ENCODE measurements at places on chromosomes 11 and 22. TPM values are rescaled to one million over a fixed set of nuclear protein-coding genes. Genes with fewer than 3 reads are reported as not detected.

GRCh38 chr11:31806186-31806927 is 4.8 kb downstream of the PAX6 start:
- no peak overlapping the region for H3K4me3 ChIP-seq
- peaks cover 72% of the 10 kb centered on the region for H3K27me3 ChIP-seq
- H3K4me1 ChIP-seq = peaks cover 37% of the 10 kb centered on the region

PRDX5 gene
- total RNA-seq = 254 TPM

DNA sequence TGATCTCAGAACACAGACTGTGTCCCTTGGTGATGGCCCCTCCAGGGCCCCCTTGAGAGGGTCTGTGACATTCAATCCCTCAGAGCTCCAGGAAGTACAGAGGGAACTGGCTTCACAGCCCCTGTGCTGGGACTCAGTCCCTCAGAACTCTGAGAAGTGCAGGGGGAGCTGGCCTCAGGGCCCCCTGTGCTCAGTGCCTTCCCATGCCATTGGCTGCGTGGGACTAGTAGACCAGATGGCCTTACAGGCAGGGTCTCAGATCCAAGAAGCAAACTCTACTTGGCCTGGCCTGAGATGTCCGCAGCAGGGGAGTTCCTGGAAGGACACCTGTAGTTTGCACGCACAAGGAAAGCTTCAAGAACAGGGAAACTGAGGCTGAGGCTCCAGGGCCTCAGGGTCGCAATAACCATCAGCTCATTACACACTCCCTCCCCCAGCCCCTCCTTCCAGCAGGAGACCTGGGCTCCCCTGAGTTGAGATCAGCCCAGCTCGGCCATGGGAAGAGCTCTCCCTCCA is 138.4 kb downstream of the BRD1 start:
- no peak overlapping the region for H3K27ac ChIP-seq
- no peaks in the 10 kb centered on the region for H3K4me1 ChIP-seq
- H3K27me3 ChIP-seq = peaks cover 20% of the 10 kb centered on the region
- no peak for DNase-seq
- no peak overlapping the region for H3K4me3 ChIP-seq

DNA sequence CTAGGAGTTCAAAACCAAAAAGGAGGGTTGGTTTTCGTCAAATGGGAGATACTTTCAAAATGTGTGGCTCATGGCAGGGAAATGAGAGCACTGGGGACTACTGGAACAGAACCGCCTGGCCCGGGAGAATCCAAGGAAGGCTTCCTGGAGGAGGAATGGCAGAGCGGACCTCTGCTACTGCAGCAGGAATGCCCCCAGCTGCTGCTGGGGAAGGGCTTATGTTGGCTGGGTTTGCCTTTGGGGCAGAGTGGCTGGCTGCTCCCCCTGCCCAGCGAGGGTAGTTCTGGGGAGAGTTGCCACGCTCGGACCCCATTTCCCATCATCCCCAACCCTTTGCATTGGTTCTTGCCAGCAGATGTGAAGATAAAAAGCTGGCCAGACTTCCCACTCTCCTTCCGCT is 10.6 kb upstream of the APOBEC3A start:
- no peaks in the 10 kb centered on the region for H3K36me3 ChIP-seq
- no peak for DNase-seq
- no peak overlapping the region for H3K27ac ChIP-seq

DNA sequence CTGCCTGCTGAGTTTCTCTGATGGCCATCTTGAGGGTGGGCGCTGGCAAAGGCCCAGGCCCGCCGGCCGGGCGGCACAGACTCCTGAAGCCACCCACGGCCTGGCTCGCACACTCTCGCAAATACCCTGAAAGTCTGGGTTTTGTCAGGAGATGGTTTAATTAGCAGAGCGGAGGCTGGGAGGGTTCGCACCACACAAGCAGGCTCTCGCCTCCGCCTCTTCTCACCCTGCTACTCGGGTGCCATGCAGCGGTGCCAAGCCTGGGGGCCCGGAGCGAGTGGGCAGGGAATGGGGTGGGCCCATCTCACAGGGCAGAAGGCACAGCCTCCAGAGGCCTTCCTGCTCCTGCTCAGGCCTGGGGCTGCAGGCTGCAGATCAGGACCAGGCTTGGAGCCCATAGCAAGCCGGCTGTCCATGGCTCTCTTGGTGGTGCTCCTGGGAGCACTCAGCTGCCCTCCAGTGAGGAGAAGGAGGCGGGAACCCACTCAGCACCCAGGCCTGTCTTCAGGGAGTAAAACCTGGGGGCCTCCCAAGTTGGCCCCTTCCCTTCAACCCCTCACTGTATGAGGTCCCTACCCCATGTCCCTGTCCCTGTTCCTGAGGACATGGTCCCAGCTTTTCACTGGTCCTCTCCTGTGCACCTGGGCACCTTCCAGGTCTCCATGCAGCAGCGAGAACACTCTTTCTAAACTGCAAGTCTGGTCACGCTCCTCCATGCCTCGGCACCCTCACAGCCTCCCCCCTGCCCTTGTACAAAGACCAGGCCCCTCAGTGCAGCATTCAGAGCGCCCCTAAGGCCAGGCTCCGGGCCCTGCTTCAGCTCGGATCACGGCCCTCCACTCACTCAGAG is 62.0 kb downstream of the FLRT1 start:
- H3K4me1 ChIP-seq = peaks cover 36% of the 10 kb centered on the region
- no peak overlapping the region for H3K4me3 ChIP-seq
- peak; percentile 70 for DNase-seq
- no peak overlapping the region for H3K27ac ChIP-seq
- H3K36me3 ChIP-seq = no peaks in the 10 kb centered on the region

DNA sequence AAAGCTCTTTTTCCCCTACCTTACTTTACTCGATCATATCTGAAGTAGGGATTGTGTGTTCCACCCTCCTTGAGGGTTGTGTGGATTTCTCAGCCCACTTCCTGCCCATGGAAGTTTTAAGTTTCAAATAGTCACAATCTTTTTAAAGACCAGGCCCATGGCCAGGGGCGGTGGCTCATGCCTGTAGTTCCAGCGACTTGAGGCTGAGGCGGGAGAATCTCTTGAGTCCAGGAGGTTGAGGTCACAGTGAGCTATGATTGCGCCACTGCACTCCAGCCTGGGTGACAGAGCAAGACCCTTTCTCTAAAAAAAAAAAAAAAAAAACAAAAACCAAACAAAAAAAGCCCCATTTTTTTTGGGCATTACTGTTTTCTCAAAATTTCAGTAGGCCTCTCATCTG is 36.3 kb upstream of the LRRC10B start:
- no peak overlapping the region for H3K4me3 ChIP-seq
- no peaks in the 10 kb centered on the region for H3K27me3 ChIP-seq
- peaks cover under 1% of the 10 kb centered on the region for H3K4me1 ChIP-seq
- no peak for DNase-seq

YPEL1 gene
- 6.1 TPM for total RNA-seq

DNA sequence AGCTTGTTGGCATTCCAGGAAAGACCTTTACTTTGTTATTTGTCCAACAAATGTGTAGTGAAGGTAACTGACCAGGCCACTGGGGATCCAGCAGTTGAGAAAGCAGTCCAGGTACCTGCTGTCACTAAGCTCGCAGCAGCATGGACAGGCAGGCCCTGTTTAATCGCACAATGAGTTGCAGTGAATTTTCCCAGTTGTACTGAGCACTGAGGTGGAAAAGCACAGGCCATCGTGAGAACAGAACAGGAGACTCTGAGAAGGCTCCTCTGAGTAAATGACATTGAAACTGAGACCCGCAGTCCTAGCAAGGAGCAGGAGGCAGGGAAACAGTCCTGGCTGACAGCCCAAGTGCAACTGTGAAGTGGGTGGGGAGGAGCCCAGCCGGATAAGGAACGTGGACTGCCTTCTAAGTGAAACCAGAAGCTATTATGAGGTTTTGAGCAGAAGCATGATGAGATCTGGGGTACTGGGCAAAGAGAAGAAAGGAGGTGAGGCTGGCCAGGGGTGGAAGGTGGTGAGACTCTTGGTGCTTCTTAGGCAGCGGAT is 39.8 kb upstream of the CDON start:
- H3K27ac ChIP-seq = peak overlapping the region; percentile 72
- DNase-seq = peak; percentile 78
- H3K4me1 ChIP-seq = peaks cover 17% of the 10 kb centered on the region
- H3K4me3 ChIP-seq = no peak overlapping the region

DNA sequence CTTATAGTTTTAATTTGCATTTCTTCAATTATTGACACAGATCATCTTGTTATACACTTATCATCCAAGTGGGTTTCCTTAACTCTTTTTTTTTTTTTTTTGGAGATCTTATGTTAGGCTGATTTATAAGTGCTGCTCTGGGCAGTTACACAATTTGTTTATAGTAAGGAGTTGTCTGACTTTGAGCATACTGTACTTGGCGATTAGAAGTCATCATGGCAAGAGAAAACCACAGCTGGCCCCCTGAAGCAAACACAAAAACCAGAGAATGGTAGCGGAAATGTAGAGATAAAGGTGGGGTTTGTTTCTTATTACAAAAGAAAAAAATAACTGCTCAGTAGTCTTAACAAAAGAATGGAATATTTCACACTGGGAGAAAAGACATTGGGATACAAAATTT is 292.6 kb downstream of the SWAP70 start:
- no peak overlapping the region for H3K4me3 ChIP-seq
- peaks cover 8% of the 10 kb centered on the region for H3K36me3 ChIP-seq
- DNase-seq = no peak
- H3K4me1 ChIP-seq = no peaks in the 10 kb centered on the region
- H3K27ac ChIP-seq = no peak overlapping the region

DNA sequence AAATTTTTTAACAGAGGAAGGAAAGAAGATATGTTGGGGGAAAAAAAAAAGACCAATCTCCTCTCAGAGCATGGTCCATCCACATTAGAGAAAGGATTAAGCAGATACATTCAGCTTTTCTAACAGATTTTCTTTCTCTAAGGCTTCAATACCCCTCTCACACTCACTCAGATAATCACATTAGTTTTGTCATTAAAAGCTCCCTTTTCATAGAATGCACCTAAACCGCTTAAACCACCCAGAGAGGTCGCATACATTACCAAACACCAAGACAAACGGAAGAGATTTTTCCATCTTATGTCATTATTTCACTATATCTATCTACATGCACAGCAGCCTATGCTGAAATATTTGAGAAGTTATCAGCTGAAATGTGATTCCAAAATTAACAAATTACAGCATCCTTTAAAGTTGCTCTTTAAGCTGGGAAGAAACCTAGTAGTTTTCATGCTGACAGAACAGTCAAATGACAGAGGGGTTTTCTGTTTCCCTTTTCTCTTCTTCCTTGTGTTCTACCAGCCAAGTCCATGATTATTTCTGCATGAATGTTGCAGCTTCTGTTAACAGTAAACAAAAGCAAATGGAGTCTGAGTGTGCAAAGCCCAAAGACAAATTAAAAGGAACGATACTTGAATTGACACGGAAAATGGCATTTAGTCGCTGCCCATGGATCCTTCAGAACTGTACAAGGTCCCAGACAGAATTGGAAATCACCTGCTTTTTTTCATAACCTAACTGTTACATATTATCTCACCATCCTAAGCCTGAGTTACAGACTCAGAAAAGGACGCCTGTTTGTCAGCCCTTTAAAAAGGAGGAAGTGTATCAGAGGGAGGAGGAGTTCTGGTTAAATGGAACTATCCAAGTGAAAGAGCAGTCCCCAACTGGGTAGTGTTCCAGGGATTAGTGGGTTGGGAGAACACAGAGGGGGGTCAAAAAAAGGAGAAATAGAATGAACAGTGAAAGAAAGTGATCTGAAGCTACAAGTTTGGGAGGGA is 54.6 kb downstream of the PRCP start:
- H3K27ac ChIP-seq = no peak overlapping the region
- DNase-seq = no peak
- no peaks in the 10 kb centered on the region for H3K4me1 ChIP-seq

NELL1 gene
- not detected for total RNA-seq

DNA sequence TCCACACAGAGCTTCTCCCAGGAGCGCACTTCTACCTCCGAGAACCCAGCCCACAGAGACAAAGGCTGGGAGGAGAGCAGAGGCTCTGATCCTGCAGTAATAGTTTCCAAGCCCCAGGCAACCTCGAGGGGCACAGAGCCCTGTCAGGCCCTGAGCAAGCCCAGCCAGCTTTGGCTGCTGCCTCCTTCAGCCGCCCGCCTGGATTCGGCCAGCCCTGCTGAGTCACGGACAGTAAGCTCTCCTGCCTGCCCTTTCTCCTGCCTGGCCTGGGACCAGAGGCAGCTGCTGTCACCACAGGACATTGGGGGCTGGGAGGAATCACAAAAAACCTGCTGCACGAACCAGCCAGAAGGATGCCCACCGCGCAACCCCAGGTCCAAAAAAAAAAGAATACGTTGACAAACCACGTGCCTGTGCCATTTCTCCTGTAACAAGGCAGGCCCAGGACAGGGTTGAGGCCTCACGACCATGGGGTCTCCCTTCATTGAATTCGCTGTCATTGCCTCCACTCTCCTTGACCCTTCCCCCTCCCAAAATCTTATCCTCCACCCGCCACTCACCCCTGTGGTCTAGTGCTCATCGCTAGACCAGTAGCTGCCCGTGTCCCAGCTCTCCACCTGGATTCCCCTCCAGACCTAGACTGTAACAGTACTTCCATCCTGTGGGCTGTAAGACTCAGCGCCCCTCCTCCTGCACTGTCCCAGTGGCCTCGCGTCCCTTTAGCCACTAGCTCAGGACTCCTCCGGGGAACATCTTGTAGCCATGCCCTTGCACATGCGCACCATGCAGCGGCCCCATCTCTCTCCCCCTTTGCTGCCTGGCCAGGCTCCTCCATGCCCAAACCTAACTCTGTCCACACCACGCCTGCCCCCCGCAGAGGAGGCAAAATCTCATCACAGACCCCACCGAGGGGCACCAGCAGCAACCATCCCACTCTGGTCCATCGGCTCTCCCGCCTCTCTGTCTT is 7.4 kb upstream of the SLC22A12 start:
- no peaks in the 10 kb centered on the region for H3K4me1 ChIP-seq
- H3K36me3 ChIP-seq = no peaks in the 10 kb centered on the region
- H3K4me3 ChIP-seq = no peak overlapping the region

GRCh38 chr11:45918331-45918941 is 759 bp upstream of the PEX16 start:
- H3K4me1 ChIP-seq = peaks cover 59% of the 10 kb centered on the region
- peak overlapping the region; percentile 86 for H3K27ac ChIP-seq
- DNase-seq = peak; percentile 88

DNA sequence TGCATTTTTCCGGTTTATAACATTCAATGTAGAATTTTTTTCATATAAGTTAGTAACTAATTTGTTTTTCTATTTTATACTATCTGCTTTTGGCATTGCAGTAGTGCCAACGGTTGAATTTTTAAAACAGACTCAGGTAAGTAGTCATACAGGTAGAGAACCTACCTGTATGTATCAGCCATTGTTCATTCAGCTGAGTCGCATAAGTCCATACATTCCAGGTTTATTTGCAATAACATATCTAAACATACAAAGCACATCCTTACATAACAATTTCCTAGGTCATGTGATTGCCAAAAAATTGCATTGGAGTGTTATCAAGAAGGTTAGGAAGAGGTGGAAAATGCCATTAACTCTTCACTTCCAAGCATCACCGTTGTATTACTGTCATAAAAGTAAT is 1059.3 kb upstream of the CNTN5 start:
- no peak overlapping the region for H3K4me3 ChIP-seq
- no peaks in the 10 kb centered on the region for H3K36me3 ChIP-seq
- H3K27me3 ChIP-seq = no peaks in the 10 kb centered on the region
- no peak for DNase-seq
- H3K4me1 ChIP-seq = no peaks in the 10 kb centered on the region

GRCh38 chr11:36044636-36045035 is 100.8 kb downstream of the LDLRAD3 start:
- H3K4me3 ChIP-seq = no peak overlapping the region
- no peaks in the 10 kb centered on the region for H3K36me3 ChIP-seq
- no peak overlapping the region for H3K27ac ChIP-seq
- no peaks in the 10 kb centered on the region for H3K4me1 ChIP-seq

Data from stomach (tissue), 19 donors.